ENCODE measurements at places on chromosomes 11 and 22.
A peak's percentile ranks its signal among the peaks of the same experiment; 100 is the strongest.

GRCh38 chr22:49368221-49368975, 459.3 kb downstream of the BRD1 start:
- no peak overlapping the region for H3K27ac ChIP-seq
- no peak for DNase-seq
- peaks cover 8% of the 10 kb centered on the region for H3K27me3 ChIP-seq
- H3K4me1 ChIP-seq, result peaks cover 14% of the 10 kb centered on the region
- no peaks in the 10 kb centered on the region for H3K36me3 ChIP-seq
- H3K4me3 ChIP-seq, result no peak overlapping the region

- H3K27ac ChIP-seq, result no peak overlapping the region
- H3K36me3 ChIP-seq, result peaks cover 16% of the 10 kb centered on the region
- H3K4me3 ChIP-seq, result no peak overlapping the region
- no peaks in the 10 kb centered on the region for H3K4me1 ChIP-seq
Measured at GRCh38 chr11:130467116-130467900, 18.9 kb downstream of the ADAMTS15 start.

- H3K27ac ChIP-seq, result no peak overlapping the region
- H3K27me3 ChIP-seq, result peaks cover 5% of the 10 kb centered on the region
- no peaks in the 10 kb centered on the region for H3K36me3 ChIP-seq
- no peaks in the 10 kb centered on the region for H3K4me1 ChIP-seq
- no peak overlapping the region for H3K4me3 ChIP-seq
Measured at GRCh38 chr22:47367993-47368945, 605.8 kb downstream of the TBC1D22A start.

- H3K27ac ChIP-seq, result no peak overlapping the region
- no peaks in the 10 kb centered on the region for H3K36me3 ChIP-seq
- no peak overlapping the region for H3K4me3 ChIP-seq
- H3K4me1 ChIP-seq, result peaks cover 40% of the 10 kb centered on the region
Measured at GRCh38 chr11:47946682-47947559, 33.4 kb upstream of the PTPRJ start.

GRCh38 chr11:117662255-117662654, 134.8 kb downstream of the DSCAML1 start:
- H3K4me3 ChIP-seq, result no peak overlapping the region
- no peaks in the 10 kb centered on the region for H3K36me3 ChIP-seq
- no peak for DNase-seq
- H3K27me3 ChIP-seq, result peaks cover 57% of the 10 kb centered on the region

DNA sequence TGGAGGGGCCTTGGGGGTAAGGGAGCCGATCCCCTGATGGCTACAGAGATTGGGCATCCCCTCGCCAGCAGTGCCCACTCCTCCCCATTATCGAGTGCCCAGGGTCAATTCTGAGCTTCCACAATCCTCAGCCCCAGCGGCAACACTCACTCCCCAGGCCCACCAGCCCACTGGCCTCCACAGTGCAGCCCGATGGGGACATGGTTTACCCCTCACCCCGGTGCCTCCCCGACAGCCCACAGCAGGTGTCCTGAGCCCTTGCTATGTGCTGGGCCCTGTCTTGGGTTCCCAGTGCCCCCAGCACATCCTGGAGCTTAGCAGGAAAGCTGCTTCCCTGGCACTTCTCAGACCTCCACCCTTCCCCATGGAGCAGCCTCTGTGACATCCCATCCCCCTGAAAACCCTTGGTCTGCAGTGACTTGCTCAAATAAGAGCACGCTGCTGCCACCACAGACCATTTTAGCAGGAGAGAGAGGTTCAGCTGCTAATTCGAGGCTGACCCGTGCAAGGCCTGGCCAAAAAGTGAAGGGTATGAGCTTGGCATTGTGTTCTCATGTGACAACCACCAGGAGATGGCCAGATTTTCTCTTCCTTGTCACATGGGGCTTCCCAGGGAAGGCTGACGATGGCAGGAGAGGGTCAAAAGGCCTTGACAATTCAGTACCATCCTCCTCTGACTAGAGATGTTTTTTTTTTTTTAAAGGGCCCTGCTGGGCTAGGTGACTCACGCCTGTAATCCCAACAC, 23.6 kb downstream of the KCNJ4 start:
- peaks cover 24% of the 10 kb centered on the region for H3K4me1 ChIP-seq
- peak overlapping the region; percentile 10 for H3K27ac ChIP-seq
- DNase-seq, result no peak
- H3K36me3 ChIP-seq, result peaks cover 5% of the 10 kb centered on the region
- peaks cover 7% of the 10 kb centered on the region for H3K27me3 ChIP-seq

GRCh38 chr11:112852143-112852866, 108.9 kb upstream of the NCAM1 start:
- peak overlapping the region; percentile 1 for H3K27ac ChIP-seq
- H3K4me3 ChIP-seq, result no peak overlapping the region
- H3K27me3 ChIP-seq, result peaks cover 17% of the 10 kb centered on the region
